ENCODE measurements at places on chromosomes 6 and 20.

- DNase-seq = no peak
Observed at GRCh38 chr20:8549192-8549591, 417.1 kb downstream of the PLCB1 start.

DNA sequence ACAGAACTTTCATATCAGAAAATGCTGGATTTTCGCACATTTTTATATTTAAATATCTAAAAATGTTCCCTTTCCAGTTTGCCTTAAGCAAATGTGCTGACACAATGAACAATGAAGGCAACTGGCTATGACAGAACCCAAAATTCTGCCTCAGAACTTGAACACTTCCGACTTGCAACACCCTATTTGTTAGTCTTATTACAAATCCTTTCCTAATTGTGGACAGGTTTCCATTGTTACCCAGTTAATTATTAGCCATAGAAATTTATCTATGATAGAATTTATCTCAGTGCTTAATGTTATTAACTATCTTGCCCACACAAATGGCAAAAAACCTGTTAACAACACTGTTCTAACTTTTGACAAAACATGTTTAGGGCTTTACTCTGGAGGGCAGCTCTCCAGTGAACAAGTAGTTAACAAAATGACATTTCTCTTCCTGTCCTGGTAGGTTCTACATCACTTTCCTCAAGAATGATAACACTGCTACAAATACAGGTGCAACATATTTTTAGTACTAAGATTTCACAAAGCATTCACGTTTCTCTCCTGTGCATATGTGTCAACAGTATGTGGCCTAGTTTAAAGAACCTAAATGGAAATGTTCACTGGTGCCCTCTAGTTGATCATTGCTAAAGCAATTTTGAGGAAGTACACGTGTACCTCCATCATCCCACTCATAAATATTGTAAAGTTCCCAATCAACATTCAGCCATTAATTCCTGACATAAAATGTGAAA lies 58.4 kb downstream of the HIVEP2 start:
- DNase-seq = peak; percentile 62

- DNase-seq = peak; percentile 11
Observed at GRCh38 chr6:40845553-40845952, 193.5 kb downstream of the UNC5CL start.

GRCh38 chr6:35725721-35726438 lies 11.0 kb upstream of the ARMC12 start:
- peak; percentile 80 for DNase-seq

- no peak for DNase-seq
Observed at GRCh38 chr6:5930143-5930770, 76.5 kb downstream of the NRN1 start.

GRCh38 chr20:3804254-3804751 lies 8.2 kb downstream of the CDC25B start:
- DNase-seq = no peak

DNA sequence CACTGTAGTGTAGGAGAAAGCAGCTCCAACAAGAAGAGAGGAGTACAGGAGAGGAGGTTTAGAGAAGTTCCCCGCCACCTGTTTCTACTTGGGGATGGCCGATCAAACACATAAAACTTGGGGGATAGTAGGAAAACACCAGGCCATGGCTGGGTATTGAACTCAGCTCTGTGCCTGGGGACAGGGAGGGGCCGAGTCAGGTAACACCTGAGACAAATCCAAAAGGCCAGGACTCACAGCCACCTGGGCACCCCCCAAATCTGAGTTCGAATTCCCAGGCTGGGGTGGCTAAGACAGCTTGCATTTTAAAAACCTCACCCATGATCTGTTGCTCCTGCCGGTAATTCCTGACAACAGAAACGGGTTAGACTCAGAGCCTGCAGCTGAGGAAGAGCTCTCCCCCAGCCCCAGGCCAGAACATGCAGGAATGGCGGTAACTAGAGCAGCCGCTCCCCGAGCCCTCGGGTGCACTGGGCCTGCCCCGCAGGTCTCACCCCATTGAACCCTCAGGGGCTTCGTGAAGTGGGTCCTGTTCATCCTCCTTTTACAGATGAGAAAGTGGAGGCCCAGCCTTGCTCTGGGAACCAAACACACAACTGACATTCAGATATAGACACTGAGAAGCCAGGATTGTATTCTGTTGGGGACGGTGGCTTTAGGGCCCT lies 61.0 kb downstream of the TCP11 start:
- no peak for DNase-seq

DNA sequence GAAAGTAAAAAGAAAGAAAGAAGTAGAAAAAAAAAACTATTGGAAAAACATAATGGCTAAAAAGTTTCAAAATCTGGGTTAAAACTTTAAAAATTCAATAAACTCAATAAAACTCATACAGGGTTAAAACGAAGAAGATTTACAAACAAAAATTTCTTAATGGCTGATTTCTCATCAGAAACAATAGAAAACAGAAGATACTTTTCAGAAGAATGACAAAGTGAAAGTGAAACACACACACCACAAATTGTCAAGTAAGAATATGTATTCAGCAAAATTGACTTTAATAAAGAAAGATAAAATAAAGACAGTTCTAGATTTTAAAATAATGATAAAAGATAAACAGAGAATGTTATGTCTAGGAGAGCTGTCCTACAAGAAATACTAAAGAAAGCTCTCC lies 618.9 kb upstream of the GJE1 start:
- DNase-seq = no peak
